ENCODE measurements at places on chromosomes 3 and 15.
A peak's percentile ranks its signal among the peaks of the same experiment; 100 is the strongest.

DNA sequence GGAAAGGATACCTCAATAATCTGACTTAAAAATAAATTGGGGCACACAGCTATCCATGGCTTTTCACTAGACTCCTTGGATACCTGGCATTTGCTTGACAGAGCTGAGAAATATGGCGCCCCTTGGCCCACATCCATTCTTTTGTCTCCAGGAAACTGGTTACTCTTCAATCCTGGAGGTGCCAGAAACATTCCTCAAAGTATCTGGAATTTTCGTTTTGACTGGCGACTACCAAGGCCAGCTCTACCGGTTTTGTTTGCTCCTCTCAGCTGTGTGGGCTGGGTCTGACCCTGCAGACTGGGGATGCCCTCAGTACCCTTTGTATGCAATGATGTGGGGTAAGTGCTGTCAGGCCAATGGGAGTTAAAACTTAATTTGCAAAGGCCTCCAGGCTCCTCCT lies 27.0 kb downstream of the KATNBL1 start:
- DNase-seq: no peak

GRCh38 chr3:59839810-59840515 lies 790.1 kb upstream of the CFAP20DC start:
- no peak for DNase-seq

DNA sequence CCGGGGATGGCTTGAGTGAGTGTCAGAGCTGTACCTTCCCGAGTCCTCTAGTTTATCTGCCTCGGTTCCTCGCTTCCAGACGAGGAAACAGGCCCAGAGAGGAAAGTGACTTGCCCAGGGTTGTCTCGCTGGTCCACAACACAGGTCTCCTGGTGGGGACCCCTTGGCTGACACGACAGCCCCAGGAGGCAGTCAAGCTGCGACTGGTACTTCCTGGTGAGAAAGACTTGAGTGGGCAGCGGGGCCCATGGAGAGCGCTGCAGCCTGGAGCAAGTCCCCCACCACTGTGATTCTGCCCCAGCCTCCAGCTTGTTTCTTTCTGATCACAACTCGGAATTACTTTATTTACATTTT lies 600 bp upstream of the CHRNA5 start:
- no peak for DNase-seq

DNA sequence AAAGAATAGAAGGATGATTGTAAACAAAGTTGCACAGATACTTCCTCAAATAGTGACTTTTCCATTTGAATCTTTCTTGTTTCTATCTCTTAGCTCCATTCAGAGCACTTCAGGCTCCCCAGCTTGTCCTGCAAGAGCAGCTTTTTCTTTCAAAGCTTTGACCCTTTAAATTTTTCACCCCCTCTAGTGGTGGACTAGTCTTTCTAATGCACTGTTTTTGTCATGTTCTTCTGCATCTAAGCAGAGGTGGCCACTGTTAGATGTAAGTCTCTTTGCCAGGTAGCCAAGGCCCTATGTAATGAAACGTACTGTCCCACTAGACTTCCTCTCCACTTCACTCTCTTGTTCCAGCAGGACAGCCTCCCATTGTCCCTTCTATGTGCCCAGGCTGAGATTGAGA lies 74.0 kb upstream of the MANF start:
- DNase-seq: peak; percentile 52

GRCh38 chr3:123113889-123114450 lies 47.1 kb downstream of the PDIA5 start:
- no peak for DNase-seq

DNA sequence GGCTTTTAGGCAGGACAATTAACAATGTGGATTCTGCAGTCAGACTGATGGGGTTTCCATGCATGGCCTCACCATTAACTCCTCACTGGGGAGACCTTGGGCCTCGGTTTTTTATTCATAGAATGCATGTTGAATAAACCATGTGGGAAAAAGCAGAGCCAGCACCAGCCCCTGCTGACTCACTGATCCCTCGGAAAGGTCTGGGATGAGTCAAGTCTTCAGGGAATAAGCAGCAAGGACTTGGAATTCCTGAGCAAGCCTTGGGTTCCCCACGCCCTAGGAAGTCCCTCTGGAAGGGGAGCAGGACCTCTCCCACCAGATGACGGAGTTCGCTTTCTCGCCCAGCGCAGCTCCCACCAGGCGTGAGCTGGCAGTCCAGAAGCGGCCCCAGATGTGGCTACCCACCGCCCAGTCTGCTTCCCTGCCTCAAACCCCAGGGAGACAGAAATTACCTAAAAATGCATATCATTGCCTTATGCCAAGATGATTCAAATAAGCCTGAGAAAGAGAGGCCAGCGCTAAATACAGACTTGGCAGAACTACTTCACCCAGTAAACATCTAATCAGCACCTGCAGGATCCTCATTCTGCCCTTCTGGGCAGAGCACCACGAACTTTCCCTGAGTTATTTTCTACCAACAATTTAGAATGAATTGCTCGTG lies 45.4 kb downstream of the BTD start:
- DNase-seq: peak; percentile 99

GRCh38 chr15:89026167-89026566 lies 62.1 kb upstream of the ABHD2 start:
- DNase-seq: no peak

DNA sequence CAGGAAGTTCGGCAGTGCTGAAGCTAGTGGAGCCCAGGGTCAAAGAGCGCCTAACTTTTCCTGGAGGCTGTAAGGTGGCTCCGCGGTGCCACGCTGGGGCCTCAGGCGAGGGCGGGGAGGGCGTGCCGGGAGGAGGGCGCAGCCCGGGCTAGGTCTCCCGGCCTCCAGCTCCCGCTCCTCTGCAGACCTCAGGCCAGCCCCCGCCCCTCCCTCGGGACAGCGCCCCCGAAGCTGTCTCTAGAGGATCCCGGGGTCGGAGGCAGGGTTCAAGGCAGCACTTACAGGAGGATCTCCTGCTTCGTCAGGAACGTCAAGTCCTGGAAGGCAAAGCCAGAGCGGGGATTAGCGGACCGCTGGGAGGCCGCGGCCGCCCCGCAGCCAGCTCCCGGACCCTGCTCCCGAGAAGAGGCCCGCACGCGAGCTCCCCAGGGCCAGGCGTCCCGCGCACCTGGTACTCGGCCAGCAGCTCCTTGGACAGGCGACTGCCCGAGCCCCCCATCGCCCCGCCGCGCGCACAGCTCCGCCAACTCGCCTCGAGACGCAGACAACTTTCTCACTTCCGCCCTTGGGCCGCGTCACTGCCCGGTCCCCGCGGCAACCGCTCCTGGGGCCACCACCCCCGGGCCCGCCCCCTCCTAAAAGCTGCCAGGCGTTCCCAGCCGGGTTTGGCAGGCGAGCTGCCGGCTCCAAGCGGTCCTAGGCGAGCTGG lies at the start of gene CIB1:
TSS of gene CIB1 (minus strand) at position 555 of the 709 bp plus-strand sequence. CDS start at position 499, 56 bp downstream.
- peak; percentile 99 for DNase-seq

- DNase-seq: peak; percentile 87
Observed at GRCh38 chr3:15647611-15648167, 46.1 kb downstream of the BTD start.

GRCh38 chr3:71599416-71599815 lies 15.9 kb upstream of the FOXP1 start:
- peak; percentile 29 for DNase-seq

DNA sequence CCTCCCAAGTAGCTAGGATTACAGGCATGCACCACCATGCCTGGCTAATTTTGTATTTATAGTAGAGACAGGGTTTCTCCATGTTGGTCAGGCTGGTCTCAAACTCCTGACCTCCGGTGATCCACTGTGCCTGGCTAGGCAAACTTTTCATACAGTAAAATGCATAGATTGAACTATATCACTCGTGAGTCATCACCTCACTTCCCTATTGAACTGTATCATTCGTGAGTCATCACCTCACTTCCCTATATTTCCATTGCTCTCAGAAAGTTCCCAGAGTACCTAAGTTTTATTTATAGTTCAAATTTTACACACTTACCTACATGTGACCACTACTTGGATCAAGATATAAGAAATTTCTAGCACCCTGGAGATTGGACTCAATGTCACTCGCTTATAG lies 73.6 kb upstream of the ACAD9 start:
- DNase-seq: no peak

DNA sequence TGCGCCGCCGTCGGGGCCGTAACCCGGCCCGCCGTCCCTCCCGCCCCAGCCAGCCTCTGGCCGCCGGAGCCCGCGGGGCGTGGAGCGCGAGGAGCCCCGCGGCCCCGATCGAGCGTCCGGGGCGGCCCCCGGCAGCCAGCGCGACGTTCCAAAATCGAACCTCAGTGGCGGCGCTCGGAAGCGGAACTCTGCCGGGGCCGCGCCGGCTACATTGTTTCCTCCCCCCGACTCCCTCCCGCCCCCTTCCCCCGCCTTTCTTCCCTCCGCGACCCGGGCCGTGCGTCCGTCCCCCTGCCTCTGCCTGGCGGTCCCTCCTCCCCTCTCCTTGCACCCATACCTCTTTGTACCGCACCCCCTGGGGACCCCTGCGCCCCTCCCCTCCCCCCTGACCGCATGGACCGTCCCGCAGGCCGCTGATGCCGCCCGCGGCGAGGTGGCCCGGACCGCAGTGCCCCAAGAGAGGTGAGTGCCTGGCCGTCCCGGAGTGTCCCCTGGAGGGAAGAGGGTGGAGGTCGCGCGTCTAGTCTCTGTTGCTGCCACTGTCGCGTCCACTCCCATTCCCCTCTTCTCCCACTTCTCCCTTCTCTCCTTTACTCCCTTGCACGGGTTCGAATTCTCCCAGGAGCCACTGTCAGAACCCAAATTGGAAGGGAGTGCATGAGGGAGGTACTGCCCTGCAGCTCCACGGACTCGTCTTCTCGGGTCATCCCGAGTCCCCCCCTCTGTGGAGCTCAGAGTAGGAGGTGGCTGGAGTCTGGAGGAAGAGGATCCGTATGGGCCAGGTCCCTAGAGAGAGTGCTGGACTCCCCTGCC lies 585 bp downstream of the CSK start:
- peak; percentile 49 for DNase-seq

DNA sequence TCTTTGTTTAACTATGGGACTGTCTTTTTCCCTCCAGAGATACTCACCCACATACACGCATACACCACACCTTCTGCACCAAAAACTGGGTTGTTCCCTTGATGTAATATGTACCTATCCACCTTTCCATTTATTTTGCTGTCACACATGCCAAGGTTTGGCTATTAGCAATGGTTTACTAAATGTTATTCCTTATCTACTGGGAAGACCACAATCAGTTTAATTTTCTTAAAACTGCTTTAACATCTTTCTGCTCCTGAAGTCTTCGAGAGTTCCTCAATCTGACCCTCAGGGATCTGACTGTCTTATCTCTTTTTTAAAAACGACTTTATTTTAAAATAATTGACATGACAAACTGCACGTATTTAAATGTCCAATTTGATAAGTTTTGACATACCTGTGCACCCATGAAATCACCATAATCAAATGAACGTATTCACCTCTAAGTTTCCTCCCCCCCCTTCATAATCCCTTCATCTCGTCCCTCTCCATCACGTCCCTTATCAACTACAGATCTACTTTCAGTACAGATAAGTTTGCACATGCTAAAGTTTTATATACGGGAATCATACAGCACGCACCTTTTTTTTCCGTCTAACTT lies 805 bp upstream of the TRPM7 start:
- DNase-seq: no peak

DNA sequence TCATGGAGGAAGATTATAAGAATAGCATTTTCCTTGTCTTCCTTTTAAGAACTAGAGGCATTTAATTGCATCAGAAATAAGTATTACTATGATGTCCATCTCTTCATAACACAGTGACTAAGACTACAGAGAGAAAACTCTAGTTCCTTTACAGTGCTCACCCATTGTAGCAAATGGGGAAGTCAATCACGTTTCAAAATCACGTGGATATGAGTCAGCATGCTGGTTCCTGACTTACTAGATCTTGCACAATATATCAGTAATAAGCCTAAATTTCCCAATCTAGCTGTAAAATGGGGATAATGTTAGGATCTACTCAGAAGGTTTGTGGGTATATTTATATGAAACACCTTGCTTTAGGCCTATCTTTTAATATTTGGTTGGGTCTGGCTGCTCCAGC lies 254.8 kb upstream of the EOMES start:
- peak; percentile 60 for DNase-seq

DNA sequence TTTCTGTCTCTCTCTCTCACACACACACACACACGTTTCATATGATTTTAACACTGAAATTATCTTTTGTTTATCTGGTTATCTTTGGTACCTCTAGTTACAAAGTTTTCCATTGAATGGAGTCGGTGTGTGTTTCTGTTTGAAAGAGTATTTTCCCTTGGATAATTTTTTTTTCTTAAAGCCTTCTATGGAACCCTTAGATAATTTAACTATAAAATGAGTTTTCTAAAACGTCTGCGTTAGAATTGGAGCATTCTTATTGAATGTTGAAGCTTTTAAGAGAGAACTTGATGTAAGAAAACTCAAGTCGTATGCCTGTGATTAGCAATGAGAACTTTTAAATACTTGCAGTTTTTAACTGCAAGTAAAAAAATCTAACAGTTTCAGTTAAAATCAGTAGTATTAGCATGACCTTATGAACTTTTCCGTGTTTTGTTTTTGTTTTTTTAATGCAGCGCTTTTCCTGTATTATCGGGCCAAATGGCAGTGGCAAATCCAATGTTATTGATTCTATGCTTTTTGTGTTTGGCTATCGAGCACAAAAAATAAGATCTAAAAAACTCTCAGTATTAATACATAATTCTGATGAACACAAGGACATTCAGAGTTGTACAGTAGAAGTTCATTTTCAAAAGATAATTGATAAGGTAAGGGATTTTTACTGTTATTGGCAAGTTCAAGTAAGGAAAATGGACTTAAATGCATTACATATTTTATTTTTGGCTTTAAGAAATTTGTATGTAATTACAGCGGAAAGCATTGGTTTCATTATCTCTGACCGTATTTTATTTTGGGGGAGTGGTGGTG lies 3.0 kb downstream of the SMC4 start:
- no peak for DNase-seq

DNA sequence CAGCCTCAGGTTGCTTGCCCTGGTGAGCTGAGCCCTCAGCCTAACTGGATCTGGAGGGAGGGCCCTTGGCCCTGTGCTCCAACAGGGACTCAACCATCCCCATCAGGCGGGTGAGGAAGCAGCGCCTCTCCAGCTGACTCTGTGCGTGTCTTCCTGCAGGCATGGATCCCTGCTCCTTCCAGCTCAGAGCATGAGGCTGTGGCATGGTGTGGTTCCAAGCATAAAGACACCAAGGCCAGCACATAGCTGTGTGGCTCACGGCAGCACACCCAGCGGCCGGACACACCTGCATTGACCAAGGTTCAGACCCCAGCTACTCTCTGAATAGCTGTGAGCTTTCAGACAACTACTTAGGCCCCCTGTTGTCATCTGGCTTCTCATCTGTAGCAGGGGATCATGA lies 131.0 kb upstream of the PLXNA1 start:
- no peak for DNase-seq

- no peak for DNase-seq
Observed at GRCh38 chr15:68518046-68518445, 60.7 kb upstream of the CORO2B start.

- DNase-seq: peak; percentile 82
Observed at GRCh38 chr3:101828691-101829436, 20.4 kb upstream of the NFKBIZ start.

DNA sequence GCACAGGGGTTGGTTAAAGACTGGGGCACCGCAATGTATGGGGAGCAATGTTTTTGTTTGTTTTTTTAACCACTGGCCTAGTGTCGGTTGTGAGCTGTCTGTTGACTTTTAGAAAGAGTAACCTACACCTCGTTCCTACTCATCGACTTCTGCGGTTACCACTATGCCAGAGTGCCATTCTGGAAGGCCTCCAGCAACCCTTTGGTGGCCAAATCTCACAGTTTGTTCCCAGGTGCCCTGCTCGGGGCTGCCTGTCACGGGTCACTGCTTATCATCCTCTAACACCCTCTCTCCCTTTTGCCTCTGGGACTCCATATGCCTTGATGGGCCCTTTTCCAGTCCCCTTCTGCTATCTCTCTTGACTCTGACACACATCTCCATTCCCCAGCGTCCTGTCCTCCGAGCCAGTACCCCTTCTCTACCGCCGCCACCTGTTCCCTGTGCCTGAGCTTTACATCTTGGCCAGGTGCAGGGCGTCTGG lies 290.4 kb upstream of the C2CD4B start:
- DNase-seq: no peak

Data from foreskin fibroblast (primary cell).